Urinary bladder (tissue), 4 donors: ENCODE measurements at places on chromosomes 4 and X. TPM values are rescaled to one million over a fixed set of nuclear protein-coding genes. Genes with fewer than 3 reads are reported as not detected.

GRCh38 chr4:115424852-115425251 is 311.4 kb upstream of the NDST4 start:
- DNase-seq: no peak

DNA sequence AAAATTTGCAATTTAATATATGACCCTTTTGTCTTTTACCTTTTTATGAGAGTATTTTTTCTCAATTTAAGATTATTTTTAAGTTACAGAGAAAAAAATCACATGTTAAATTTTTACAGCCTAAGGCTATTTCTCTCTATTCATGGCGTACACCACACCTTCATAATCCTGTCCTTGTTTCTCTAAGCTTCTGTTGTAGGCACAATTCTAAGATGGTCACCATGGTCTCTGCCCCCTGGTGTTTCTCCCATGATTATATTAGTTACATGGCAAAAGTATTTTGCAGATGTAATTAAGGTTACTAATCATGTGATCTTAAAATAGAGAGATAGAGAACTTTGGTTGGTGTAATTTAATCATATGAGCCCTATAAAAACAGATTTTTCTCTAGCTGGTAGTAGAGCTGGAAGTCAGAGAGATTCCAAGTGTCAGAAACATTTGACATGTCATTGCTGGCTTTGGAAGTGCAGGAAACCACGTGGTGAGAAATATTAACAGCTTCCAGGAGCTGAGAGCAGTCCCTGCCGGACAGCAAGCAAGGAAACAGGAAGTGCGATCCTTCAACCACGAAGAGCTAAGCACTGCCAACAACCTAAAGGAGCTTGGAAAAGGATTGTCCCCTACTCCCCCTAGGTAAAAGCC is 89.8 kb downstream of the EIF4E start:
- DNase-seq: no peak

DNA sequence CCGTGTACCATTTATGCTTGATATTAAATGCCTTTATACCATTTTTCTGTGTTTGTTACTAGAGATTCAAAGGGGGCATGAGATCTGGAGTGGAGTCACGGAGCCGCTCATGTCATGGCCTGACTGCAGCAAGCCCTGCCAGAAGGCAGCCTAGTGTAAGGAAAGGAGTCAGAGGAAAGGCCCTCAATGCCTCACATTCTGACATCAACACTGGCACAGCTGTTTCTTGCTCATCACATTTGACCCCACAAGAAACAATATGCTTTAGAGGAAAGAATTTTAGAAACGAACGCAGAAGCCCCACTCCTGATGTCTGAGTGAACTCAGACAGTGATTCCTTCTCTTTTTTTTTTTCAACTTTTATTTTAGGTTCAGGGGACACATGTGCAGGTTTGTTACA is 322.4 kb upstream of the CPEB2 start:
- DNase-seq: no peak

- DNase-seq: no peak
Measured at GRCh38 chr4:9970399-9971011, 50.8 kb downstream of the SLC2A9 start.

DNA sequence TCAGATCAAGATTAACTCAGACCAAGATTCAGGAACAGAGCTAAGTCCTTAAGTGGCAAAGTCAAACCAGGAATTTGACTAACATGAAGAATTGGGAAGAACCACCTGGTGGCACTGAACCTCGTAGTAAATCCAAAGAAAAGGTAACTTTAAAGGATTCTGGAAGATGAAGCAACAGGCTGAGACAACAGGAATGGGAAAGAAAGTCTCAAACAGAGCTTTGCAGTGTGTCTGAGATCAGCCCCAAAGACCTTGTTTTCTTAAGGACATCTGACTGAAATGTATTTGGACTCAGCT is 126.1 kb downstream of the ASB9 start:
- no peak for DNase-seq

DNA sequence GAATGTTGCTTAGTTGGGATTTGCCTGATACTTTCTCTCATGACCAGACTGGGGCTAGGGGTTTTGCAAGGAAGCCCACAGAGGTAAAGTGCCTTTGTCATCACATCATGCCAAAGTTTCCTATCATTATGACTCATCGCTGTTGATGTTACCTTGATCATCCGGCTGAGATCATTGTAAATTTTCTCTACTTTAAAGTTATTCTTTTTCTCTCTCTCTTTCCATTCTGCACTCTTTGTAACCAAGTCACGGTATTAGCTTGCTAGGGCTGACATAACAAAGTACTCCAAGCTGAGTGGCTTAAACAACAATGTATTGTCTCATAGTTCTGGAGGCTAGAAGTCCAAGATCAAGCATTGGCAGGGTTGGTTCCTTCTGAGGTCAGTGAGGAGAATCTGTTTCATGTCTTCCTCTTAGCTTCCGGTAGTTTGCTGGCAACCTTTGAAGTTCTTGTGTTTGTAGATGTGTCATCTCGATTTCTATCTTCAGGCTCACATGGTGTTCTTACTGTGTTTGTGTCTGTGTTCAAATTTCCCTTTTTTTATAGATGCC is 113.0 kb downstream of the DTHD1 start:
- no peak for DNase-seq

DNA sequence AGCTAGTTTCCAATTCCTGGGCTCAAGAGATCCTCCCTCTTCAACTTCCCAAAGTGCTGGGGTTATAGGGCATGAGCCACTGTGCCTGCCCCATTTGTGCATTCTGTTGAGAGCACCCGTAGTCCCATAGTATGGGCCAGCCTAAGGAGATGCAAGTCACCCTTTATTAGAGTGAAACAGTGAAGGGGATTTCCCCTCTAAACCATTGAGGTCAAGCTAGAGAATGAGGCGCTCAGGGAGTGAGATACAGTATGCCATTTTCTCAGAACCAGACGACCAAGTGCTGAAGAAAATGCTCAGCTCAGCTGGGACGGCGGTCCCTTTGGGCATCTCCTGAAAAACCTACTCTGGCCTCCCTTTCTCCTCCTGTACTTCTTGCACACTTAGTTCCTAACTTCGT is 18.7 kb downstream of the RNF4 start:
- DNase-seq: no peak

DNA sequence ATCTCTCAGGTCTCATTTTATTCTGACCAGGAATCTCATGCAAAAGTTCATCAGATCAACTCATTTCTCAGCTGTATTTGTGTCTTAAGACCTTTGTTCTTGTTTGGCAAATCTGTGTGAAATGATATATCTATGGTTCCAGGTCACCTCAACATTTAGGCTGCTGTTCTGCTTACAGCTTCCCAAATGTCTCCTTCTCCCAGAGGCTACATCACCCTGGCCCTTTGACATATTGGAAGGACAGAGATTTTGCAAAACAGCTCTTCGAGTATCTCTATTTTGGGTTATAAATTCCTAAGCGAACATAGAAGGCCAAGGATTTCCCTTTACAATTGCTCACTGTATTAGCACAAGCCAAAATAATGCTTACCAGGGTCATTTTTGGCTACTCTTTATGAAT is 57.5 kb upstream of the GIMD1 start:
- DNase-seq: no peak

GRCh38 chr4:4930677-4931076 is 71.2 kb downstream of the MSX1 start:
- no peak for DNase-seq

DNA sequence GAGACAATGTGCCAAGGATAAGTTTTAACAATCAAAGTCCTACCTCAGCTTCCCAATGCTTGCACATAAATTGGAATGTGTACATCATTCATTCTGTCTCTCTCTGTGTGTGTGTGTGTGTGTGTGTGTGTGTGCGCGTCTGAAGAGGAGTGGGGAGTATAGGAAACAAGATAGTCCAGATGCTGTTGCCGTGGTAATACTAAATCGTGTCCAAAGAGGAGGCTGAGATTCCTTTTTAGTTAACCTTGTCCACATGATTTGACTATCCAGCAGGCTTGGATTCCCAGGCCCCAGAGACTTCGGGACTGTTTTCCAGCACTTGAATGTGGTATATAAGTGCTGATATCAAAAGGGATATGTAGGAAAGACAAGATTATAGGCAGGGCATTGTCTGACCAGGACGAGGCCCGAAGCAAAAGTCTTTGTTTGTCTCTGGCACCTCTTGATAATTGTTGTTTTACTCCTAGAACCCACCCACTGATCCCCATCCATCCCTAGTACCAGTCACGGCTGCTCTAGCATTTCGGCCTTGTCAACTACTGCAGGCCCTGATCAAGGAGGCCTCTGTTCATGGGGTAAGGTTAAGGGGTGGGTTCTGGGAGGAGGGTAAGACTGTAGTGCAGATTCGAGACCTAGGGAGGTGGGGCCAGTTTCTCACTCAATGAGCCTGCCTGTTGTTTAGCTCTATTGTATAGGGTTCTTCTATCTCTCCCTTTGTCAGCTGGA is 3.9 kb downstream of the PLP1 start:
- DNase-seq: no peak

DNA sequence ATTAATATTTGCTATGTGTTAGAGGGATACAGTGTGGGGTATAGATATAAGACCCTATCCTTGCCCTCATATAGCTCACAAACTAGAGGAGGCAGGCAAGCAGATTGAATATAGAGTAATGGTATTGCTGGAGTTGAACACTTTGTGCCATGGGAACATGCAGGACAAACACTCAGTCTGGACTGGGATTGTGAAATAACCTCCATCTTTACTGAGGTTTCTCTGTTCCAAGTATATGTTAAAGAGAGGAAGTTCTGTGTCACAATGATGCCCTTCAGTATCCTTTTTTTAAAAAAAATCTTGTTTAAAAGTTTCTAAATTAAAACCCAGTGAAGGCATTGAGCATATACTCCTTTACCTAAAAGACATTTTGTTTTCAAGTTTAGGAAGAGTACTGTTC is 8.7 kb downstream of the FABP2 start:
- no peak for DNase-seq

DNA sequence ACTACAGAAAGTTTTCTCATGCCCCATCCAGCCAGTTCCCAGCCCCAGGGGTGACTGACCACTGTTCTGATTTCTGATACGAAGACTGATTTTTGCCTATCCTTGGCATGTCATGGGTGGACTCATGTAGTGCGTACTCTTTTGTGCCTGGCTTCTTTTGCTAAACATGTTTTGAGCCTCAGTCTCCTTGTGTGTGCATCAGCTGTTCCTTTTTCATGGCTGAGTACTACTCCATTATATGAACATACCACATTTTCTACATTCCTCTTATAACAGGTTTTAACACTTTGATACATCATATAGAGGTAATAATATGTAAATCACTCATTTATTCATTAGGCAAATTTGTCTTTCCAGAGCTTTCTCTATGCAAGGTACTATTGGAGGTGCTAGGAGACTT is 126.7 kb downstream of the ANAPC4 start:
- DNase-seq: no peak

GRCh38 chr4:7646384-7647061 is 211.8 kb upstream of the PSAPL1 start:
- DNase-seq: no peak

DNA sequence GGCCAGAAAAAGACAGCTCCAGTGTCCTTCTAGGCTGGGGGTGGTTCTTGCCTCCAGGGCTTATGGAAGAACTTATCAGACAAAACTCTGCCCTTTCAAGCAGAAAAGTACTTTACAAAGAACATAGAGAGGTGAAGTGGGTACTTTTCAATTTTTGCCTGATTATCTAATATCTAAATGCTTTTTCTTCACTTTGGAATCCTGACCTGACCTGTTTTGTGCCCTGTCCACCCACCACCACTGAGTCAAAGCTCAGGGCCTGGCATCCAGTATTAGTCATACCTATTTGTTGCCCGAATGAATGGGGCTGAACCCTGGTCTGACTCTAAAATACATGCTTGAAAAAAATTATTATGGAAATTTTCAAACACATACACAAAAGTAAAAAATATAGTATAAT is 37.2 kb downstream of the RTL9 start:
- DNase-seq: no peak

DNA sequence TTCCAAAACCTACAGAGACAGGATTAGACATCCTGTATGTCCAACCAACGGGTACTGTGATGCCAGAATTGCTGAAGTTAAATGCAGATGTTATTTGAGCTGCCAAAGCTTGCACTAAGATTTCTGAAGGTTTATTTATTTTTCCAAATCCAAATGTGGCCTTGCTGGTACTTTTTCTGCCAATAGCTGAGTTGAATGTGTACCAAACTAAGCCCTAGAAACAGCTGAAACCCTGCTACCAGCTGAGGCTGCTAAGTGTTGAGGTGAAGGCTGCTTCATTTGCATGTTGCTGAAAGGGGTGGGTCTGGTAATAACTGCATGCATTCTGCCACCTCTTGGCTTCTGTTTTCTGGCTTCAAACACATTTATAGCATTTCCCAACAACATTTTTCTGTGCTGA is 366.5 kb downstream of the FAT4 start:
- no peak for DNase-seq

DNA sequence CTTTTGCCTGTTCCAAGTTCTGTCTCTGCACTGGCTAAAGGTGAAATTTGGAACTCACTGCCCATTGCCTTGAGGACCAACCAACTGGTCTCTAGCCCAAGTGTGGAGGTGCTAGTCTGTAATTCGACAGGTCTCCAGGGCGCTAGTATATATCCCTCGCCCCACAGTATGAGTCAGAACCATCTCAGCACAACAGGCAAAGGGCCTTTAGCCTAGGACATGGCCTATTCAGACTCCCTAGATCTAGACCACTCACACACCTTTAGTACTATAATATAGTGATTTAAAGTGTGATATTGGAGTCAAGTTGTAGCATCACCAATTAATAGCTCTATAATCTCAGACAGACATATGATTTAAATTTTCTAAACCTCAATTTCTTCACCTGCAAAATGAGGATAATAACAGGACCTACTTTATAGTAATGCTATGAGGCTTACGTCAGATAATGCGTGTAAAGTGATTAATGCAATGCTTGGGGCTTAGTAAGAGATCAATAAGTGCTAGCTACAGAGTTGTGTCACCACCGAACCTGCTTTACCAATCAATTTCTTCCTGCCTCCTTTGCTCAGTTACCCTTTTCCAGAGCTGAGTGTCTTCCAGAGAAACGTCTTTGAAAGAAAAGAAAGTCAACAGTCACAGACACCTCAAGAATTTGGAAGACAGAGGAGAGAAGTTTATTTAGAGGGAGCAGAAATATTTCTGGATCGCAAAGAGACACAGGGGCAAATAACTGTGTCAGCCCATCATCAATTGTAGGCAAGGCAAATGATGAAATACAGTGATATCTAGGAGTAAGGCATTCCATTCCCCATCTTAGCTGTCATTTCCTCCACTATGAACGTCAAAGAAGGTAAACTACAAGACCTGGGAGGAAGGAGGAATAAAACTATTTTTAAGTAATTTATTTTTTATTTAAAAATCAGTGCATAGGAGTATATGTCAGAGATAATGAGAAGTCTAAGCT is 2.3 kb downstream of the NOX1 start:
- DNase-seq: no peak

DNA sequence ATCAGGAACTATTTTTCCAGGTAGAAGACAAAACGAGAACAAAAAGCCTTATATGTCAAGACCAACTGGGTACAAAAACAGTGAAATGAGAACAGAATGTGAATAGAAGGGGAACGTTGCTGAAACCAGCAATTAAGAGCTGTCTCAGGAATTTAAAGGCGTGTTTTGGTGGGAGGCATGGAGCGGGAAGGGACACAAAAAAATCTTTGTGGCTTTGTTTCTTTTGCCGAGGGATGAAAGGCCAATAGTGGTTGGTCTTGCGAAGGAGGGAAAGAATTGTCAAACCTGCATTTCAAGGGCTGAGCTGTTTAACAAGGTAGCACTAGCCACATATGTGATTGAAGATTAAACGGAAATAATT is 103.8 kb downstream of the USP46 start:
- no peak for DNase-seq

The SPCS3 gene
- total RNA-seq: 192 TPM

The DSPP gene
- total RNA-seq: not detected

The CDKL5 gene
- 17.7 TPM for total RNA-seq

The TDO2 gene
- total RNA-seq: 3.9 TPM

The POF1B gene
- total RNA-seq: 23.4 TPM

The ARMCX2 gene
- 76.9 TPM for total RNA-seq

The ADAM29 gene
- not detected for total RNA-seq

The SH3RF1 gene
- total RNA-seq: 11.1 TPM

The SMPX gene
- 47.5 TPM for total RNA-seq
